ENCODE measurements at places on chromosomes 2 and 18. TPM values are rescaled to one million over a fixed set of nuclear protein-coding genes. Genes with fewer than 3 reads are reported as not detected.

- no peak for DNase-seq
Observed at GRCh38 chr2:17643031-17643615, 102.6 kb downstream of the VSNL1 start.

The ALPI gene
- not detected for polyA plus RNA-seq

DNA sequence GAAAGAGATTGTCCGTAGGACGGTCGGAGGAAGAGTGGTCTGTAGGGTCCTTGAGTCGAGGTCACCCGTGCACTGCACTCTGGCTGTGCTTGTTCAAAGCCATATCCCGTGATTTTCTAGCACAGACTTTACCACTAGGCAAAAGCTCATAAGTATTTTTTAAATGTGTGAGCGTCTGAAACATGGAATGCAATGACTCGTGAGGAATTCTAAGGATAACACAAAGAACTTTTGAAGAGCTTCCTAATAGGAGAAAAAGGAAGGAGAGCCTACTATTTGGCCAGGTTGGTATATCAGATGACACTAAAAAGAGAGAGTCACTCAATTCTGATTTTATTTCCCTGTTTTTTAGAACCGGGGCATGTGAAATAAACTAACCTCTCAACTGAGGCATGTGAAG is 68.3 kb downstream of the CD28 start:
- DNase-seq: no peak

- DNase-seq: no peak
Observed at GRCh38 chr2:128358941-128359731, 40.5 kb upstream of the HS6ST1 start.

- no peak for DNase-seq
Observed at GRCh38 chr2:83633423-83633822, 825.7 kb downstream of the SUCLG1 start.

The ZAP70 gene
- 0.65 TPM for polyA plus RNA-seq

Data from heart left ventricle (tissue), 16 donors.